Activated effector memory CD4-positive, alpha-beta T cell treated with Interleukin-2 at 50 U/mL for 16 hours (primary cell): ENCODE measurements at places on chromosomes 4 and X.

DNA sequence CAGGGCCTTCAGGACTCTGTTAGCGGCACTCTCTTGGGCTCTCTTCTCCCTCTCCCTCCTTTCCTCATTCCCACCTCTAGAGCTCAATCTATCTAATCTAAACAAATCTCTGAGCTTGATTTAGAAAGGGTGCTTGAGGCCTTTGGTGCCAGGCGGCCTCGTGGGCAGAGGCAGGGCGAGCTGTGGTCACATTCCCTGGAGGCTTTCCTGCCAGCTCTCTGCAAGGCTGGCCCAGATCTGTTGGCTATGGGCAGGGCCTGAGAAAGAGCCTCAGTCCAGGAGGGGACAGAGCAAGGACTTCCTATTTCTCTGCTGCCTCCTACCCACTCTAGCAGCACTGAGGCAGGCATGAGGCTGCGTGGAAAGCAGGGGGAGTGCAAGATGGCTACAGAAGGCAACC is 38.6 kb downstream of the PJA1 start:
- no peak for DNase-seq

GRCh38 chr4:118113220-118113619 is 78.9 kb downstream of the NDST3 start:
- no peak for DNase-seq

DNA sequence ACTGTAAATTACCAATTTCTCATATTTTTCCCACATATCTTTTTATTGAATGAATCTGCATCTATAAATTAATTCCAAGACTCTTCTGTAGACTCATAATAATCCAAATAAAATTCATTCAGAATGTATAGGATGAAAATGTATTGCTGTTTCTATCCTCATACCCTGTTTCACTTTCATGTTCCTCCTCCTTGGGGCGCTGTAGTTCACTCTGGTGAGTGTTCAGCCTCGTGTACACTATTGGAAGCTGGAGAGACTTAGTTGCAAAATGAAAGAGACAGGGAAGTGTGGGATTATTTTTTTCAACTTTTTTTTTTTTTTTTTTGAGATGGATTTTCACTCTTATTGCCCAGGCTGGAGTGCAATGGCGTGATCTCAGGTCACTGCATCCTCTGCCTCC is 296.1 kb downstream of the TLL1 start:
- no peak for DNase-seq

DNA sequence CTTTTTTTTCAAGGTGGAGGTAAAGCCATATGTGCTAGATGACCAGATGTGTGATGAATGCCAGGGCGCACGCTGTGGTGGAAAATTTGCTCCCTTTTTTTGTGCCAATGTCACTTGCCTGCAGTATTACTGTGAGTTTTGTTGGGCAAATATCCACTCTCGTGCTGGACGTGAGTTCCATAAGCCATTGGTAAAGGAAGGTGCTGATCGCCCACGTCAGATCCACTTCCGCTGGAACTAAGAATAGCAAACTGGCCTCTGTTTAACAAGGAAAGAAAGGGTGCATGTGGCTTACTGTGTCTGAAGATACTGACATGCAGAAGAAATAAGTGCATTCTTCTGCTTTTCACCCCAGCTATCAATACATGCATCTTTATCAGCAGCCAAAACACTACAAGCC is 63.9 kb downstream of the CPEB2 start:
- DNase-seq, result no peak

DNA sequence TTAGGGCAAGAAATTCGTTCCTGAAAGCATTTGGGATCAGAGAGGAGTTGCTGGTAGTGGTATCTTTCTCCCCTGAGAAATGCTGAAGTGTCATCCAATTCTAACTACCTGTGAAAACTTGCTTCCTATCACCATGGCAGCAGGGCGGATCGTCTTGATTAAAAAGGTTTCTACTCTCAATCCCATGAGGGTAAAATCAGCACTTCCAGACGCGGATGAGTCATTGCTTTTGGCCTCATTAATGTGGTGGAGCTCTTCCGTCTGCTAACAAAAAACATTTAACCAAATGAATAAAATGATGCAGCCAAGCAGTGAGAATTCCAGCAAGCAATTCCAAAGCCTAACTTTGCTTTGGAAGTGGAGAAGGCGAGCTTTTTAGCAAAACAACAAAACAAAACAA is 325.6 kb downstream of the CAMK2D start:
- DNase-seq, result no peak

DNA sequence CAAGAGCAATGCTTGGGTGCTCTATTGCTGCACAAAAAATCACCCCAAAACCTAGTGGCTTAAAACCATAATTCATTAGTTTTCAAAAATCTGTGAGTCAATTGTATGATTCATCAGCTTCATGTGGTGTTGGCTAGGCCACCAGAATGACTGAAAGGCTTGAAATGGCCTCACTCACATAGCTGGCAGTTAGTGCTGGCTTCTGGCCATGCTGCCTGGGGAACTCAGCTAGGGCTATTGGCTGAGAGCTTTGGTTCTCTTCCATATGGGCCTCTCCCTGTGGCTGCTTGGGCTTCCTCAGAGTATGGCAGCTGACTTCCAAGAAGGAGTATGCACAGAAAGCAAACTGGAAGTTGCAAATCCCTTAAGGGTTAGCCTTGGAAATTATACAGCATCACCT is 3.1 kb upstream of the MTMR1 start:
- no peak for DNase-seq
